ENCODE measurements at places on chromosomes 4 and X.

DNA sequence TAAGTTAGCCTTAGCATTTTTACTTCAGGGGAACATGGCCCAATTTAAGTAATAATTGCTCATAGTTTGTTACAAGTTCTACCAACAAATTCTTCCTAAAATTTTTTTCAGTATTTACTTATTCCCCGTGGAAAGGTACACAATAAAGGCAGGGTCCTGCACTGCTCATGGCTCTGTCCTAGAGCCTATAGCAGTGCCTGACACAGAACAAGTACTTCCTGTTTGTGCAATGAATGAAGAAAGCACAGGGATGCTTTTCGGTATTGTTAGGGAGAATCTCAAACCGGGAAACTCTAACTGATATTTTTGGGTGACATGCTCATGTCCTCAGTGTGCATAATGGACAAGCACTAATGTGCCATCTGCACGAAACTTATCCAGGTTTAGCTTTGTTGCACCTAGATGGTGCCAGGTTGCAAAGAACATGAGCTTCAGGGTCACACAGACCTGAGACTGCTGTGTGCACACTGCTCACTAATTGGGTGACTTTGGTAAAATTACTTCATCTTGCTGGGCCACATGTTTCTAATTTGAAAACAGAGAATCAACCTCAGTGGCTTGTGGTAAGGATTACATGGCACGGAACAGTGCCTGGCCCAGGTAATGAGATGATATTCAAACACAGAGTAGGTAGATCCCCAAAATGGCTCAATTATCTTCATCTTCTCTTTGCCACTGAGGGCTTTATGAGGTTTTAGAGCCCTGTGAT, 175.8 kb upstream of the NPY2R start:
- DNase-seq: no peak

- no peak for DNase-seq
Measured at GRCh38 chr4:183264614-183265013, 55.5 kb downstream of the CLDN22 start.

DNA sequence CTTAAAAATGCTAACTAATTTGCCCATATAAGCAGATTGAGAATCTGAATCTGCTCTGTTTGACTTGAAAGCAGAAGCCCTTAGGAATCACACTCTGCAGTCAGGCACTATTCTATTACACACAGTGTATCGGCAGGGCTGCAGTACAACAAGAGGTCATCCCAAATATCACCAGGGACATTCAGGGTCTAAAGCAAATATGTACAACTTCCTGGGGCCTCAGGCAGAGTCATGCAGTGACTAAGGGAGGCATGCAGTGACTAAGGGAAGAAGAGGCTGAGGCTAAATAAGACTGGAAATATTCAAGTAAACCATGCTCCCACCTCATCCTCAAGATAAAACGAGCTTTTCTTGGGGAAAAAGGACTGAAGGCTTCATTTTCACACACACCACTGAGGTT, 20.9 kb downstream of the MAPK10 start:
- no peak for DNase-seq

DNA sequence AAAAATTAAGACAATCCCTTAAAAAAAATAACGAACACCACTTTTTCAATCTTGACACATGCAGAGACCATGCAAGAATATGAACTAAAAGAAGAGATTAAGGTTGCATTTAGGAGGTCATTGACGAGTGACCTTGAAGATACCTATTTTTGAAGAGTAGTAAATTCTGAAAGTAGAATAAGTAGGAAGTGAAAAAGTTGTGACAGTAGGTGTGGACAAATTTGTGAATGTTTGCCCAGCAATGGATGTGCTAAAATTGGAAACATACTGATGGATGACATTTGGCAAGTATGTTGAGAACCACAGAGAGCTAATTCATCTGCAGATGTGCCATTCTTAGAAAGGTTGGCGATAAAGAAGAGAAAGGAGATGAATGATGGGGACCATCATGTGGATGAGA, 213.7 kb upstream of the VCX3A start:
- no peak for DNase-seq

GRCh38 chrX:153773218-153773611, 7.6 kb upstream of the SRPK3 start:
- DNase-seq: no peak

GRCh38 chrX:12229986-12230385, 91.7 kb downstream of the FRMPD4 start:
- no peak for DNase-seq

- no peak for DNase-seq
Measured at GRCh38 chr4:112270640-112271421, 14.9 kb downstream of the TIFA start.

Data from anterior cingulate cortex (tissue), 58 donors.